Amniotic epithelial cell (primary cell): ENCODE measurements at places on chromosomes 2 and 18.

GRCh38 chr18:48006415-48007175, 76.1 kb upstream of the SMAD2 start:
- DNase-seq: no peak

DNA sequence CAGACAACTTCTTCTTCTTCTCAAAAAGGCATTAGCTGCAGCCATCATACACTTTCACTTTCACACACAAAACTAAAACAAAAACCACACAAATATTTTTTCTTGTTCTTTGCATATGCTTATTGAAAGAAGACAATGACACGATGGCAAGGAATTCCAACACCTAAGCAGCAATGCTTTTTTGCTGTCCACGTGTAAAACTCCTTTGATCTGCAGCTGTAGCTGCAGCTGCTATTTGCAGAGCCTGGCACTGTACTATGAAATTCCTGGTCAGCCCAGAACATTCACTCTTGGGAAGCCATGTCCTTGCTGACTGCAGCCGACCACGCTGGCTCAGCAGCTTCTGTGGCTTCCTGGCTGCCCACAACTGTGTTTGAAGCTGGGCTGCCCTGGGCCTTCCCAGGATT, 316.2 kb downstream of the CDH2 start:
- DNase-seq: peak; percentile 55

- DNase-seq: no peak
Measured at GRCh38 chr2:98749066-98749450, 18.1 kb upstream of the MGAT4A start.

GRCh38 chr18:24075767-24076597, 61.4 kb downstream of the TTC39C start:
- peak; percentile 100 for DNase-seq

GRCh38 chr2:216700781-216701180, 5.4 kb upstream of the IGFBP5 start:
- DNase-seq: no peak

DNA sequence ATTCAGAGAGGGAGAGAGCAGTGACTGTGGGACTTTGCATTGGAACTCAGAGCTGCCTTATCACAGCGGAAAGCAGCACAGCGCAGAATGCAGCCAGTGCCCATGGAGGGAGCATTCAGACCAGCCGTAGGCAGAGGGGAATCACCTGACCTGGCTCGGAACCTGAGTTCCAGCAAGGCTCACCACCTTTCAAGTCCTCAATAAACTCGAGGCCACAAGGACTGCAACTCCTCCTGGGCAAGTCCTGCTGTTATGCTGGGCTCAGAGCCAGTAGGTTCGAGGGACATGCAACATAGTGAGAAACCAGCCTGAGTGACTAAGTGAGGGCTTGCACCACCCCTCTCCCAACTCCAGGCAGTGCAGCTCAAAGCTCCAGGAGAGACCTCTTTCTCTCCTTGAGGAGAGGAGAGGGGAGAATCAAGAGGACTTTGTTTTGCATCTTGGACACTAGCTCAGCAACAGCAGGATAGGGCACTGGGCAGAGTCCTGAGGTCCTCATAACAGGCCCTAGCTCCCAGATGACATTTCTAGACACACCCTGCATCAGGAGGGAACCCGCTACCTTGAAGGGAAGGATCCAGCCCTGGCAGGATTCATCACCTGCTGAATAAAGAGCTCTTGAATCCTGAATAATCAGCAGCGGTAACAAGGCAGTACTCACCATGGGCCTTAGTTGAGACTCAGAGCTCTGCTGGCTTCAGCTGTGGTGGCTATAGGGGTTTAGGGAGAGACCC, 136.8 kb upstream of the OTOS start:
- DNase-seq: peak; percentile 61

- DNase-seq: no peak
Measured at GRCh38 chr2:11373096-11373495, 28.7 kb upstream of the ROCK2 start.
